ENCODE measurements at places on chromosomes 1 and 21.

DNA sequence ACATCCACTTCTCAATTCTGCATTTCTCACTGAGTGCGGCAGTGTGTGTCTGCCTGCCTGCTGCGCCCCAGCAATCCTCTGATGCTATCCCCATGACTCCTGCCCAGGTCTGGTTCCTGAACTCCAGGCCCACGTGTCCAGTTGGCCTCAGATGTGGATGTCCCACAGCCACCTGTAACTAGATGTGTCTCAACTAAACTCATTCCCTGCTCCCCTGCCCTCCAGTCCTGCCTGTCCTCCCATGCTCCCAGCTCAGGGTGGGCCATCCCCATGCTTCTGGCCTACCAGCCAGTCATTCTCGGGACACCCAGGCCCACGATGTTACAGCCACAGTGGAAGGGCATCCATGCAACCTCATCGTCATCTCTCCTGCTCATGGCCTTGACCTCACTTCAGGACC, 76.8 kb downstream of the STUM start:
- no peak for DNase-seq

DNA sequence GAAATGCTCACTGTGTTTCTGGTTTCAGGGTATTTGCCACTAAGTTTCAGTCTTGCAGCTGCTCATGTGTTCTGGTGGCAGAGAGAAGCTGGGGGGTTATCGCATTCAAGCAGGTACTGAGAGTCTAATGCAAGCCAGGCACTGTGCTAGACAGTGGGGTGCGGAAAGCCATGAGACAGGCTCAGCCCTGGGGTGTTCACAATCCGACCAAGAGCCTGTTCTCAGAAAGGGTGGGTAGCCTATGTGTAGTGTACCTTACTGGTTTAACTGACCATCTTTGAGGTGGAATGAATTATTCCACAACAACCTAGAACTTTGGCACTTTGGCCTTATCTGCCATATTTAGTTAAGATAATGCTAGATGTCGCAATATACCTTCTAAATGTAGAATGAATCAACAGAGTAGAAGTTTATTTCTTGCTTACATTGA, 55.3 kb upstream of the ROR1 start:
- DNase-seq = no peak

DNA sequence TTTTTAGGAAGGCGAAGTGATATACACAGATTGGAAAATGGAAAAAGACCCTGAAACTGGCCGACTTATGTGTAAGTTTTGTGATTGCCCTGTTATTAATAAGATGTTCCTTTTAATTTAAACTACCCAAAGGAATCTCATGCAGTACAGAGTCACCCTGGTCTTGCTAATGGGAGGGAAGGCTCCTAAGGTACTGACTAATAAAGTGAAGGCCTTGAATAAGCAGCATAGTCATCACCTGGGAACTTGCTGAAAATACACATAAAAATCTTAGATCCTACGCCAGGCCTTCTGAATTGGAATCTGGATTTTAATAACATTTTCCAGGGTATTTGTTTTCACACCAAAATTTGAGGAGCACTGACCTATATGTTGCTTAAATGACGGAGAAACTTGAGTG, 73.4 kb upstream of the MCOLN3 start:
- no peak for DNase-seq

DNA sequence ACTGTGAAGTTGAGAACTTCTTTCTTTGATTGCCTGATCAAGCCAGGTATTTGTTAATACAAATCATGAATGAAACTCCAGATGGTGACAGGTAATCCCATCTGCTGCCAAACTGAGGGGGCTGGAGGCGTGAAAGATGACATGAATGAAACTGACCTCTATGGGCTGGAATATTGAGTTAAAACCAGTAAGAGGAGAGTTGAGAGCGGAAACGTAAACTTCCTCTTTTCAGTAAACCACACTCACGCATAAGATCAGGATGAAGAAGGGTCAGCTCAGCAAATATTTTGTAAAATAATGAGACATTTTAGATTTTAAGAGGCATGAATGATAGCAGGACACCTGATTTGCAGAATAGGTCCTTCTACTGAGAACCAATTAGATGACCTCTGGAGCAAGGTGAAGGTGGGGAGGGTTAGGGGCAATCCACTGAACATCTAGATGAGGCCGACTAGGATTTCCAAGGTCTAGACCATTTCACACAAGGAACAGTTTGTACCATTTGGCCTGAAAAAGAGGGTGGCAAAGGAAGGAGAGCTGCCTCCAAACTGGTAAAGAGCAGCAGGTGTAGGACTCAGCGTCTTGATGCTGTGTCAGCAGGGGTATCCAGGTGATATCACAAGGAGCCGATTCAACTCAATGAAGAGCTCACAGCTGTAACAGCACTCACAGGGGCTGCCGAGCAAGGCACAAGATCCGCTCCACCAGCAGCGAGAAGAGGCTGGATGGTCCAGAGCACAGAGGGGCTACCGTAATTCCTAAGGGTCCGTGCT, 132.6 kb downstream of the NTPCR start:
- no peak for DNase-seq

- no peak for DNase-seq
Measured at GRCh38 chr1:86960548-86960947, 46.1 kb downstream of the HS2ST1 start.

- DNase-seq = peak; percentile 71
Measured at GRCh38 chr1:219189021-219189824, 15.5 kb downstream of the LYPLAL1 start.

- DNase-seq = no peak
Measured at GRCh38 chr1:113617438-113618141, 141.7 kb downstream of the PHTF1 start.

DNA sequence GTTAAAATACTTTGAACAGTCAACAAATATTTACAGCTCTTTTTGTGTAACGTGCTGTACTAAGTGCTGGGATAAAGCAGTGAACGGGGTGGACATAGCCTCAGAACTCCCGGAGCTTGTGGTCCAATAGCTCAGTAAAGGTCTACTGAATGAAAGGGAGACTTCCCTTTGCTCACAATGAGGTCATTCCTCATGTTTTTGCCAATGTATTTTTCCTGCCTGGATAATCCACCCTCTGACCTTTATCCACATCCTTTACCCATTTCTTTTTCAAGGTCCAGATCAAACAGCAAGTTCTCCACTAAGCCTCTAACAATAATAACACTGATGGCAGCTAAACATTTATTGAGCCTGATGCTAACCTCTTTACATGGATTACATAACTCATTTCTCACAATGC, 55.9 kb downstream of the LEPR start:
- no peak for DNase-seq

- DNase-seq = peak; percentile 74
Measured at GRCh38 chr1:28510273-28510969, 4.6 kb downstream of the RCC1 start.

- DNase-seq = no peak
Measured at GRCh38 chr1:162929177-162929576, 68.2 kb upstream of the CCDC190 start.

DNA sequence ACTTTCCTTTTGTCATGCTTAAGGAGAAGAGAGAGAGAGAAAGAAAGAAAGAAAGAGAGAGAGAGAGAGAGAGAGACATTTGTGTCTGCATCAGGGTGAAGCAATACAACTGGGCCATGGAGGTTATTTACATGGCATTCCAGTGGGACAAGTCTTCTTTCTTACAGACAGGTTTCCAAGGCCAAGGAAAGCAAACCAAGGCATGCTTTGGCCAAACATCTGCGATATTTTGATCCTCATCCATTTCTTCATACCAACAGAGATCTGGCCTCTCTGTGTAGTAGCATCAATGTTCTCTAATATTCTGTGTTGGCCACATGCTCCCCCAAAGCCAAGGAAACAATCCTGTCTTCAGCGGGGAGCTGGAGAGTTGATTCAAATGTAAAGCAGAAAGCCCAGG, 292.1 kb downstream of the SETD4 start:
- no peak for DNase-seq

DNA sequence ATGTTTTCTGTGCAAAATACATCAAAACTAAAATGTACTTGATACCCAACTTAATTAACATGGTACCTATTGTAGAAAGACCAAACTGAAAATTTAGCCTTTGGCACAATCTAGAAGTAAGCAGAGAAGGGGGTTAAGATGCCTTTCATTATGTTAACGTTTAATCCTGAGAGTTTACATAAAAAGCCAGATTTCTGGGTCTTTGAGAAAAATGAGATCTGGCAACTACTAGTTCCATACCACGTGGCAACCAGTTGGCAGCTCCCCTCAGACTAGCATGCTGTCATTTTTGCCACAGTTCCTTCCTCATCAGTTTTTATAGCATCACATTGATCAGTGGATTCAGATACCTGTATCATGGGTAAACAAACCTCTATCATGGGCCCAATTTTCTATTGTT, 1.5 kb downstream of the RO60 start:
- DNase-seq = peak; percentile 39

DNA sequence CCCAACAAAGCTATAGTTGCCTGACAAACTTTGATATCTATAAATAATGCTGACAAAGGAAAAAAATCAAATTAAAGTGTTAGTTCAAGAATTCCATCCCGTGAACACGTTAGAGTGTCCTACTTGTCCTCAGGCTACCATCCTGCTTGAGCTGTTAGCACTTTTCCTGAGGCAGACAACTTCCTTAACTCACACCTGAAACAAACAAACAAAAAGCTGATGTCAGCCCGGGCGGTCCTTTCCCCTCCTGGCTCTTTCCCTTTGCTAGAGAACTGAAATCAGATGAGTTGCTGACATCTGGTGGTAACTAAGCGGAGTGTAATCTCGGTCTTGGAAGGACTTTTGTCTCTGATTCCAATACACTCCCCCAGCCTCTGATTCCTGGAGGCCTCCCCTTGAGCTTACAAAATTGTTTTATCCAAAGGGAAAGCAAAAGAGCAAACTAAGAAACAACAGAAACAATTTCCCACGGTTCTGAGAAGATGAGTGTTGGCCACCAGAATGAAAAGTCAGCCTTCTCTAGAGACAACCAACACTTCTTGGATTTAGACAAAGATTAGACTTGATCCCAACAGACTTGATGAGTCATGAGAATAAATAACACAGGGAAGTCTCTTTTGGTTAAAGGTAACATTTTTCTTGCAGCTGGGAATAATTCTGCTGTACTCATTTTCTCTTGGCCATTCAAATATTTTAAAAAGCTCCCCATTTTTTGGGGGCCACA, 135.4 kb downstream of the PROX1 start:
- DNase-seq = peak; percentile 0

- DNase-seq = peak; percentile 10
Measured at GRCh38 chr1:241423541-241424479, 66.8 kb upstream of the RGS7 start.

DNA sequence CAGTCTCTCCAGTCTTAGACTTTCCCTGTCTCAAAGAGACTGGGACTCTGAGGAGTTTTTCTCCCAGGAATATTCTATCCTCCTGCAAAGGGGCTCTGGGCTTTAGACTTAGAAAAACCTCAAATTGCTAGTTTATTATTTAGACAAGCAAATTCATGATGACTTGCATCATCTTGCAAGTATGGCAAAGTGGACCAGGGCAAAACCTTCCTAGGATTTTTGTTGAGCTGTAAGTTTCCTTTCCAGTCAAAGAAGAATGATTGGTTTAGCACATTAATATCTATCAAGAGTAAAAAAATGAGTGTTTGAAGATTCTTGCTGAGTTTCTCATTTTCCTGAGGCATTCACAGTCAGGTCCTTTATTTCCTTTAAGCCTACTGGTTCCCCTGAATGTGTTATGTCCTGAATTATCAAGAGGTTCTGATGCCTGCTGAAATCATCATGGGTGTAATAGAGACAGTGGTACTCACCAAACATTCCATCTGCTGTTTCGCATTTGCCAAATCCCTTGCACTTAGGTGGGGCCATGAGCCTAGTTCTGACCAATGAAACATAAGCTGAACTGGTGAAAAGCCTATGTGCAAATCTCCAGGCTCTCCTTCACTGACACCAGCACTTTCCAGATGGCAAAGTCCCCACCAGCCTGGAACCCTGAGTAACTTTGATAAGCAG, 25.2 kb upstream of the SPAG17 start:
- DNase-seq = no peak

- DNase-seq = no peak
Measured at GRCh38 chr1:235006816-235007215, 121.8 kb downstream of the TOMM20 start.
